Urothelium cell line (cell line): ENCODE measurements at places on chromosomes 7 and 10.

GRCh38 chr10:86827639-86828038 lies 71.2 kb downstream of the BMPR1A start:
- no peak for DNase-seq

- DNase-seq, result peak; percentile 57
These were observed 79.9 kb downstream of the ELFN1 start for GRCh38 chr7:1749864-1750466.

DNA sequence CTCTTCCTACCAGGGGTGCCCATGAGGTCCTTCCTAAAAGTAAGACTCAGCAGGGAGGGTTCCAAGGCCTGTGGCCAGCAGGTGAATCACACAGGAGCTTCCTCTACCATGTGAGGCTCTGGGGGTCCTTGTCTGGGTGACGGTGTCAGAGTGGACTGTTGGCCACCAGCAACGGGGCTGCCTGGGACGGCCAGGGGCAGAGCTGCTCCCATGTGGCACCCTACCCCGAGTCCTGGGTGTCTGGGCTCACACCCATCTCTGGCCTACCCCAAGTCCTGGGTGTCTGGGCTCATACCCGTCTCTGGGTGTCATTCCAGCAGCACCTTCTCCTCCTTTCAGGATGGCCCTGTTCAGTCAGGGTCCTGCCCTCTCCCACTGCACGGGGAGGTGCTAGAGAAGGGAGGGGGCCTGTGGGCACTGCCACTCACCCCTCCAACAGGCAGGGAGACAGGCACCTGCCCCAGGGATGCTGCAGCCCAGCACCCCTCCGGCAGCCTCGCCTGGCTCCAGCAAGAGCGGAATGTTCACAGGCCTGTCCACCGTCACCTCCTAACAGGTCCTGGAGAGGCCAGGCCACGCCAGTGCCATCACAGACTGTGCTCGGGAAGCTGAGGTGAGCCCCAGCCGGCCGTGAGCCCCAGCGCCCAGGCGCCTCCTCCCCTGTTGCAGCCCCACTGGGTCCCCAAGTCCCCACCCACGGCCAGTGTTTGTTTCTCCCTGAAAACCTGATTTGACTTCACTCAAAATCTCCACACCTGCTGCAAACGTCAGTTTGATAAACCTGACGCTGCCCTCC lies 143.7 kb downstream of the PTPRN2 start:
- DNase-seq, result no peak

DNA sequence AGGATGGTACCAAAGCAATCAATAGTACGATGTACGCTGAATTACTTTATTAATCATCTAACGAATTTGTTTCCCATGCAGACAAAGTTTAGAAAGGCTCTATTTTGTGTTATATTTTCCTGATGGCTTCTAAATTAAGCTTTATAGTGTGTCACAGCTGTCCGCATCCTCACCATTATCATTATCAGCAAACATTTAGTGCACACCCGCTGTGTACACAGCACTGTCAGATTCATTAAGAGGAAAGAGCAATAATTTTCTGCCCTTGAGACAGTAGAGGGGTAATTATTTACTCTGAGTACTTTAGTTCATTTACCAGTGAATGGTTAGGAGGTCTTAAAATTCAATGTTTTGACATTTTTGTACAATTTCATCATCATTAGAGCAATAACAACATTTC lies 233.3 kb upstream of the PTPRZ1 start:
- DNase-seq, result no peak

- no peak for DNase-seq
These were observed 52.8 kb downstream of the CUBN start for GRCh38 chr10:17076626-17077345.

DNA sequence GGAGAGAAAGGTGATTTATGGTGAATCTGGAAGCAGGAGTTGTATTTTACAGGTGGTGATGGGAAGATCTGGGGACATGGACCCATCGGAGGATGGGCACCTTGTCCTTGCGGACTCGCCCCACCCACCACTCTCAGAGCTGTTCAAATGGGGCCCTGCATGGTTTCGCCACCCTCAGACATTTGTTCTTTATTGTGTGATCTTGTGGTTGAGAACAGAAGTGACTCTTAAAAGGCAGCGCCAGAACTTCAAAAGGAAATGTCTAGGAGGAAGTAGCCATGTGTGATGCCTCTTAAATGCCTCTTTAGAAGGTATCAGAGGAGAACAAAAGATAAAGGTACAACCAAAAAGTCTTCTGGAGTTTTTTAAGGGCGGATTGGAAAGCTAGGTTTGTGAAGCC lies 205.7 kb downstream of the KIAA1217 start:
- DNase-seq, result no peak

GRCh38 chr10:123999261-123999660 lies 94.1 kb downstream of the CHST15 start:
- no peak for DNase-seq

DNA sequence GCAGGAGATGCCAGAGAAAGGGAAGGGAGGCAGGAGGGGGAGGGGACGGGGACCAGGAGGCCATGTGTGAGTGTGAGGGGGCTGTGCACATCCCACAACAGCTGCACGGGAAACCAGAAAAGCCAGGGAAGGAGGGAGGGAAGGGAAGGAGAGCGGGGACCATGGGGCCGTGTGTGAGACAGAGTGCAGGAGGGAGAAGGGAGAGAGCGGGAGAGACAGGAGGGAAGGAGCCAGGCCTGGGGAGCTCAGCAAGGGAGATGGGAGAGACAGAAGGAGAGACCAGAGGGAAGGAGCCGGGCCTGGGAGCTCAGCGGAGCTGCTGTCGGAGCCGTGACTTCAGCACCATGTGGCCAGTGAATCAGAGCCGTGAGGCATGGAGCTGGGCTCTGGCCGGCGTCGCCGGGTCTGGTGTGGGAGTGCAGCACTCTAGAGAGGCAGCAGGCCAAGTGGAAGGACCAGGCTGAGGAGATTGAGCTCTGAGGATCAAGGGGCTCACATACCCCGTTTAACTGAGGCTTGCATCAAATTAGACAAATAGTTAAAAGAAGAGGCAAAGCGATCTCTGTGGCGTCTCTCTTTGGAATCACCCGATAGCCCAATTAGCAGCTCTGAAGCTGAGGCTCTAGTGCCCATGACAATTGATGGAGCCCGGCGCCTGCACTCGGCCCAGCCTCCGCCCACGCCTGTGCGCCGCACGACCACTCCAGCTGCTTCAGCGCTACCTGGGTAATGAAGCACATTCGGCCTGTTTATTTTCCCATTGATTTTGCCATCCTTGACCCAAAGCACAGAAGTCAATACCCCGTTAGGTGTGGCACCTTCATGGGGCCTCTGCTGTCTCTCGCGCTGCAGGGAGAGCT lies 150.4 kb downstream of the MAD1L1 start:
- DNase-seq, result no peak

DNA sequence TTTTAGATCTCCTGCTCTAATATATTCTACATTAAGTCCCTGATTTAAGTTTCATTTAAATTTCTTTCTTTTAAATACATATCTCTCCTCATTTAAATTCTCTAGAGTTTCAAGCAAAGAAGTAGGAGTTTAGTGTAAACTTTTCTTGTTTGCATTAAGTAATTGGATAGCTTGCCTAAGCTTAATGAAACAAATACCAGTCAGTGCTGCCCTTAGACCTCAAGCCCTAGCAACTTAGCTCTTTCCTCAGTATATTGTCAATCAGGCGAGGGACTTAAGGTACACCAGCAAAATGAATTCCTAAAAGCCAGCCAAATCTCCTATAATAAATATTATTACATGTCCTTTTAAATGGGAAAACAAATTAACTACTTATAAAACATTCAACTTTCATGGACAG lies 101.5 kb downstream of the CHCHD3 start:
- DNase-seq, result no peak

- no peak for DNase-seq
These were observed 260.6 kb downstream of the CCSER2 start for GRCh38 chr10:84588971-84589370.

GRCh38 chr10:97631098-97631497 lies 2.2 kb downstream of the MORN4 start:
- no peak for DNase-seq

- DNase-seq, result no peak
These were observed 12.4 kb downstream of the GFRA1 start for GRCh38 chr10:116260599-116260998.

- peak; percentile 60 for DNase-seq
These were observed 23.5 kb upstream of the KDM7A start for GRCh38 chr7:140200061-140200989.

- DNase-seq, result peak; percentile 59
These were observed 437.0 kb downstream of the SUGCT start for GRCh38 chr7:40571796-40572195.

DNA sequence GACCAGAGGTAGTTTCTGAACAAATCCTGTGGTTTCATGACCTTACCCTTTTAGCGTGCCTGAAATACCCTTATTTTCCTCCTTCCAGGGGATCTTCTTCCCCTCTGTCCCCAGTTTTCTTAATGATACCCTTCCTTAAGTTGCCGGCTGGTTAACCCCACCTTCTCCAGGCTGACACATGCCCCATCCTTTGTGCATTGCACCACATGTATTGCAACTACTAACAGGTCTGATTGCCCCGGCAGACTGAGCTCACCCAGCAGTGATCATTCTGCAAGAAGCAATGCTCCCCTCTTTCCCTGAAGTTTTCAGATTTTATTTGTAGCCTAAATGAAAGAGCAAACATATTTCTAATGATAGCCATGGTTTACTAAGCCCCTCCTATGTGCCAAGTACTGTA lies 108.2 kb downstream of the HIP1 start:
- DNase-seq, result no peak

DNA sequence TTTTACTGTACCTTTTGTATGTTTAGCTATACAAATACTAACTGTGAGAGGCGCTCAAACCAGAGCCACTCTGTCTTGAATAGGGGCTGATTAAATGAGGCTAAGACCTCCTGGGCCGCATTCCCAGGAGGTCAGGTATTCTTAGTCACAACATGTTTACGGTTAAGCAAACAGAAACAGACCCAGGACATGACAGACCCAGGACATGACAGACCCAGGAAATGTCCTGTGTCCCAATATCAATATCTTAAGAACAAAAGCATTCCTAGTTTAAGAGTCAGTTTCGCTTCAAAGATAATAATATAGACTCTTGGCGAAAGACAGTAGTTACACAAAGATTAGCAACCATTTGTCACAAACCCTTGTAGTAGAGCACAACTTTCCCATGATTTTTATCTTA lies 304.5 kb downstream of the CCSER2 start:
- DNase-seq, result no peak

DNA sequence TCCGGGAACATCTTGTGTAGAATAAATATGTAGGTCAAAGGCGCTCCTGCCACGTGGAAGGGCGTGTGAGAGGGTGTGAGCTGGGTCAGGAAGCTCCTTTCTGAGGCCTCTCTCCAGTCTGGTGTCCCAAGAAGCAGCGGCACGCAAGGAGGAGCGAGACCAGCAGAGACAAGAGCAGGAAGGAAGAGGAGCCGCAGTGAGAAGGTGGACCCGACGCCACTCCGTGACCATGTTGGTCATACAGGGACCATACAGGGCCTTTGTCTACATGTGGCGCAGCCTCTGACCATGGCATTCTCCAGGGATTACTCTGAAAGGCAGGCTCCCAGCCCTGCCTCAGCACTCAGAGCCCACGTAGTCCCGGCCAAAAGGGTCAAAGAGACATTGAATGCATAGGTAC lies 26.2 kb upstream of the EN2 start:
- no peak for DNase-seq

- DNase-seq, result peak; percentile 50
These were observed 16.0 kb downstream of the MYOZ1 start for GRCh38 chr10:73625004-73625883.

DNA sequence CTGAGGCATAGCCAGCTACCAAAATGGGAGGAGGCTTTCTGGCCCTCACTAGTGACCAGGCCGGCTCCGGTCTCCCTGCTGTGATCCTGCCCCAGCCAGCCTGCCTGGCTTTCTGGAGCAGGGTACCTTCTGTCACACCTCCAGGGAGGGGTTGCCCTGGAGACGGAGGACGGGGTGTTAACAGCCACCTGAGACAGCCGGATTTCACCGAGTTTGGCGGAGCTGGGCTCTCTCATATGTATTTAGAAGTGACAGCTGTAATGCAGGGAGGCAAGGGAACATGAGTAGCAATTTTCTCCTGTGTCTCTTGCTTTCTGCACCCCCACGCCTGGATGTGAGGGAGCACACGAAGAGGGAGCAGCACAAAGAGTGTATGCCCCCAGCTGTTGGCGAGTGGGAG lies 473.3 kb downstream of the PLXNA4 start:
- no peak for DNase-seq

DNA sequence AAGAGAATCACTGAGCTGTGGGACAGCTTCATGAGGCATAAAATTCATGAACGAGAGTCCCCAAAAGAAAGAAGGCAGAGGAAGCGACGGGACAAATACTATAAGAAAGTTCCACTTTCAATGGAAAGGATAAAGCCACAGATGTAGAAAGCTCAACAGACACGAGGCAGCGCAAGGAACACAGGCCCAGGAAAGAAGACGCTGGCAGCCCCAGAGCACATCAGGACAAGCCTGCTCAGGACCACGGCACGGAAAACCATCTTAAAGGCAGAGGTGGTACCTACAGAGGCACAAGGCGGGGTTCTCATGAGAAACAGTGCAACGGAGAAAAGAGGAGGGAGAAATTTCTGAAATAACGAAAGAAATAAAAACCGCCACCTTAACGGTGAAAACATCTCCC lies 273.4 kb downstream of the MAD1L1 start:
- no peak for DNase-seq

GRCh38 chr10:8052341-8052955 lies 2.0 kb upstream of the GATA3 start:
- no peak for DNase-seq

- DNase-seq, result no peak
These were observed 16.2 kb upstream of the AHCYL2 start for GRCh38 chr7:129208667-129209066.

DNA sequence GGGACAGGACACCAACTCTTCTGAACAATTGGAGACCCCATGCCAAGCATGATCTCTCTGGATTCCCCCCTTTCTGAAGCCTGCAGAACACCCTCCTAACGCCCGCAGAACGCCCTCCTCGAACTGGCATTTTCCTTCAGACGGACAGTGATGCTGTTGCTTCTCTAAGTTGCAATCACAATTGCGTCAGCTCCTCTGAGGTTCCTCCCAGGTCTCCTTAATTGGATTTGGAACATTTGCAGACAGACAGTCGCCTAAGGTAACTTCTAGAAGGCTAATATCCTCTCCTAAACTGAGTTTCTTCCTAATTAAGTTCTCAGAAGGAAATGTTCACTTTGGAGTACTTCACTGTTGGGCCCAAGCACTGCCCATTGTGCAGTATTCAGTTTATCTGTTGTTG lies 20.5 kb upstream of the SERPINE1 start:
- DNase-seq, result no peak

- DNase-seq, result no peak
These were observed 224.4 kb downstream of the NEBL start for GRCh38 chr10:20672741-20673140.

DNA sequence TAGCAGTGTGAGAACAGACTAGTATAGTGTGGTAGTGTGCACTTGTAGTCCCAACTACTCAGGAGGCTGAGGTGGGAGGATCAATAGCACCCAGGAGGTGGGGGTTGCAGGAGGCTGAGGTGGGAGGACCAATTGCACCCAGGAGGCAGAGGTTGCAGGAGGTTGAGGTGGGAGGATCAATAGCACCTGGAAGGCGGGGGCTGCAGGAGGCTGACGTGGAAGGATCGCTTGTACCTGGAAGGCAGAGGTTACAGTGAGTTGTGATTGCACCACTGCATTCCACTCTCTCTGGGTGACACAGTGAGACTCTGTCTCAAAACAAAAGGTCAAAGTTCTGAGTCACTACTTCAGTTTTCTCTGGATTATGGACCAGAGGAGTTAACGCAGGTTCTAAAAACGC lies 22.6 kb upstream of the DIP2C start:
- DNase-seq, result no peak

- DNase-seq, result no peak
These were observed 3.9 kb upstream of the EPC1 start for GRCh38 chr10:32350811-32351350.

- no peak for DNase-seq
These were observed 2.2 kb upstream of the ATP6V1F start for GRCh38 chr7:128860158-128861073.
